ENCODE measurements at places on chromosomes 3 and 15.

- no peak for DNase-seq
Observed at GRCh38 chr15:48889925-48890324, 12.0 kb downstream of the EID1 start.

DNA sequence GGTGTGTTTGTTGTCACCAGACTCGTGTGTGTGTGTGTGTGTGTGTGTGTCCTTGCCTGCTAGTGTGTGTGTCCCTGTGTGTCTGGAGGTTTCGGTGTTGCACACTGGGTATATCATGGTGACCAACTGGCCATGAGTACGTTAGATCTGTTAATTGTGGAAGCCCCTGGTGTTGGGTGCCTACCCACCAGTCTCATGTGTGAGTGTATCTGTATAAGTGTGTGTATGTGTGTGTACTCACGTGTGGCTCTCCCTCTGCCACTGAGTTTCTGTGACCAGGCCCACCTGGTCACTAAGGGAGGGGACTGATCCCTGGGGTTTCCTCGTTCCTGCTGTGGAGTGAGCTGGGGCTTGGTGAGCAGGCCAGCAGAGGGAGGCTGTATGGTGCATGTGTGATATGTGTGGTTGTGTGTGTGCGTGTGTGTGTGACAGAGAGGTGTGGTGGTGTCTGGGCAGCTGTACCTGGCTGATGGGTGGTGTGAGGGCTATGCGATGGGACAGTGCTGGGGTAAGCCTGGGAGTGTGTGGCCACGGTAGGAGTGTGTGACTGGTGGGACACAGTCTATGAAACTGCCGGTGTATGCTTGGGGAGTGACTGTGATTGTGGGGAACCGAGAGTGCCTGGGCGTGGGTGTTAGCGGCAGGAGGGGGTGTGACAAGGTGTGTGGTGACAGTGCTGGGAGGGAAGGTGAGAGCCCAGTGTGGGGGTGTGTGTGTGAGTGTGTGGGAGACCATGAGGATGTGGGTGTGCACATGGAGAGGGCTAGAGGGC, 1.8 kb downstream of the PRKCD start:
- peak; percentile 36 for DNase-seq

DNA sequence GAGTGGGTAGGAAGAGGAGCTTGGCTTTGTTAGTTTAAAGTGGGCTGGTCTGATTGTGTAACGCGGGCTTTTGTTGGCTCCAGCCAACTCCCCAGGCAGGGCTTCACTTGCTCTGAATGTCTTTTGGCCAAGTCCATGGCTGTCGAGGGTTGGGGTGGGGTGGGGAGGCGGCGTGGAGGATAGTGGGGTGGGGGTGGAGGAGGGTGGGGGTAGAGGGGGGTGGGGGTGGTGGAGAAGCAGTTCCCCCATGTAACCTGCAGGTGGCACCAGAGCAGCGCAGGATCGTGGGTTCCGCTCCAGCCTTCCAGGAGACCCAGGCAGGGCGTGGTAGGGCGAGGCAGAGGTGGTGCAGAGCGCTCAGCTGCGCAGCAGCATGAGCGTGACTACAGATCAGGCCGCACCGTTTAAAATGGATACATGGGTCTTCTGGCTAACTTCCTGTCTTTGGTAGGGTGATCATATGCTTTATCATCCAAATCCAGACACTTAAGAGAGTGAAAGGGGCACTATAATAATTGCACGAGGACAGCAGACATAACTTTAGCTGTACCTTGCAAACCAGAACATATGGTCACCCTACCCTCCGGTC, 28.3 kb downstream of the GOLGA6A start:
- DNase-seq = peak; percentile 47

GRCh38 chr15:95795386-95795785, 535.1 kb upstream of the NR2F2 start:
- DNase-seq = no peak

- DNase-seq = no peak
Observed at GRCh38 chr3:60125686-60126085, 1075.9 kb upstream of the CFAP20DC start.

- no peak for DNase-seq
Observed at GRCh38 chr15:88028024-88028423, 228.5 kb downstream of the NTRK3 start.

GRCh38 chr3:31536497-31536896, 3.8 kb downstream of the STT3B start:
- DNase-seq = no peak

GRCh38 chr3:13718436-13718835, 161.4 kb downstream of the WNT7A start:
- no peak for DNase-seq

DNA sequence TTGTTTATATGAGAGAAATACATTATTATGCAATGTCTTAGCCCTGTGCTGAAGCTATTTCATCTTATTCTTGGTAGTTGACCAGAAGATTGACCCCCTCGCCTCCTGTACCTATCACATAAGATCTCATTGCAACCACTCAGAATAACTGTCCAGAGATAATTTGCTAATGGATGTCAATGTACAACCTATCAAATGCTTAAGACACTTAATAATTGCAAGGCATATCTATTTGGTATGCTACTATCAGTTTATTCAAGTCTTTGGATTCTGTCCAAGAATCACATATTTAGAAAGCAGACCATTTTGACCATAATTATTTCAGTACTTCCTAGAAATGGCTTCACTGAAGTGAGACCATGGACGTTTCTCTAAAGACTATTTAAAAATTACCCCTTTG, 241.6 kb downstream of the GAP43 start:
- DNase-seq = no peak

GRCh38 chr3:189404024-189404423, 227.2 kb upstream of the TP63 start:
- DNase-seq = peak; percentile 64

DNA sequence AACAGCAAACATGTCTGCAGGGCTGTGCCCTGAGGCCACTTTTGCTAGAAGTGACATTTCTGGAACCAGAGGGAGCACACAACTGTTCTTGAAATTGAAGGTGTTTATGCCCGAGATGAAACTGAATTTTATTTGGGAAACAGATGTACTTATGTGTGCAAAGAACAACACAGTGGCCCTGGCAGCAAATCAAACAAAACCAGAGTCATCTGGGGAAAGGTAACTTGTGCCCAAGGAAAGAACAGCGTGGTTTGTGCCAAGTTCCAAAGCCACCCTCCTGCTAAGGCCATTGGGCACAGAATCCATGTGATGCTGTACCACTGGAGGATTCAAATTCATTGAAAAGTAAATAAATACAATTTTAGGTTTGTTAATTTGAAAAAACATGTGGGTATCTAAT, 31.2 kb upstream of the RARRES1 start:
- DNase-seq = no peak

DNA sequence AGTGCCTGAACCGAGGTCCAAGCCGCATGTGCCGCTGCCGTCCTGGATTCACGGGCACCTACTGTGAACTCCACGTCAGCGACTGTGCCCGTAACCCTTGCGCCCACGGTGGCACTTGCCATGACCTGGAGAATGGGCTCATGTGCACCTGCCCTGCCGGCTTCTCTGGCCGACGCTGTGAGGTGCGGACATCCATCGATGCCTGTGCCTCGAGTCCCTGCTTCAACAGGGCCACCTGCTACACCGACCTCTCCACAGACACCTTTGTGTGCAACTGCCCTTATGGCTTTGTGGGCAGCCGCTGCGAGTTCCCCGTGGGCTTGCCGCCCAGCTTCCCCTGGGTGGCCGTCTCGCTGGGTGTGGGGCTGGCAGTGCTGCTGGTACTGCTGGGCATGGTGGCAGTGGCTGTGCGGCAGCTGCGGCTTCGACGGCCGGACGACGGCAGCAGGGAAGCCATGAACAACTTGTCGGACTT, 7.1 kb downstream of the DLL4 start:
- DNase-seq = no peak

GRCh38 chr3:189641776-189642175, 10.6 kb downstream of the TP63 start:
- DNase-seq = peak; percentile 68

GRCh38 chr15:36778531-36778930, 199.1 kb downstream of the CDIN1 start:
- no peak for DNase-seq

- peak; percentile 27 for DNase-seq
Observed at GRCh38 chr3:104564045-104564643, 802.6 kb upstream of the ALCAM start.

DNA sequence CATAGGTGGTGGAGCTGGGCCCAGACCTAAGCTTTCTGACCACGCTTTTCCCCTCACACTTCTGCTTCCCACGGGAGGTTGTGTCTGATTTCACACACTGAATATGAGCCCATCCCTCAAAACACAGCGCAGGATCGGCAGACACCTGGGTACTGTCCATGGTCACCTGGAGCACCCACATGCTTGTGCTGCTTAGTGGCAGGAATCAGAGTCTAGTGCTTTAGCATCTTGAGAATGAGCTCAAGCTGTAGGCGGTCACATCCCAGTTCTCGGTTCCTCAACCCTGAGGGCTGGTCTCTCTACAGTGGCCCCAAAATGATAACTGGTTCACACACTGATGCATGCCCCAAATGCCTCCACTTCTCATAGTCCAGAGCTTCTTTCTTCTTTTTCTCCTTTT, 111.0 kb downstream of the SEMA5B start:
- no peak for DNase-seq

DNA sequence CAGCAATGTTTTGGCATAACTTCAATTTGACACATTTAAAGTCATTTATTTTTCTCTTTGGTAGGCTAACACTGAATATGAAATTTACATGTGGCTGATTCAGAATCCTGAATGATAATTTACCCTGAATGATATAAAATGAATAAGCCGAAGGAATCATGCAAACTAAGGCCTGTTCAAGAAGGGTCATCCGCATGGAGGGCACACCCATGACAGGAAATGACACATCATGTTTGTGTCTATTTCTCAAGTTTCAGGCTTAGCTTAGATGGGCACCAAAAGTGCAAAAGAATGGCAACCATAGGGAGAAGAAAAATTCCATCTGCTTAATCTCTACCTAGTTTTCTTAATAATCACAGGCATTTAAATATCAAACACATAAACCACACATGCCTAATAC, 141.5 kb downstream of the DUT start:
- peak; percentile 56 for DNase-seq

Data from mammary epithelial cell (primary cell).